ENCODE measurements at places on chromosomes 2 and 18.
A peak's percentile ranks its signal among the peaks of the same experiment; 100 is the strongest.

DNA sequence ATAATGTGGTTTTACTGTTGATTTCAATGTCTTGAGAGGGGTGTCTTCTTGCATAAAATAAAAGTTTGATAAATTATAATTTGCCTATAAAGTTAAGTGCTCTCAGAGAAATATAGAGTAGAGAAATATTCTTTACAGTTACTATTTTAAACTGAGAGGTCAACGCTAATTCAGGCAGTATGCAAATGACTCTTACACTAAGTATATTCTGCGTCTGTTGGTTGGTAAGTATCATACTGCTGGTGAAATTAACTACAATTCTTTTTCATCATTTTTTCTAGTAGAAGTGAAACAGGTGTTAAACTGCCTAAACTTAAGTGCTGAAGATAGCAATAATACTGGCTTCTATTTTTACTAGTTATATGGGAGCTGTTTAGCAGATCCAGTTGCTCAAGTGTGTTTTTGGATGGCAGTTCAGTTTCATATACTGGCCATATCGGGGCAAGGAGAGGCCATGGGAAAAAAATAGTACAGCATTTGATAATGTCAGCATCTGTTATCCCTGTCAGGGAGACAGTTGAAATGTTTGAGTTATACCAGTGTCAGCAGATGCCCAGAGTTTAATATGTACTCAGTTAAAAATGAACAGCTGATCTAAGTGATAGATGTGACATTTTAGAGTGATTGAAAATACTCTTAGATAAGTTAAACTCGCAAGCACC is 86.2 kb downstream of the MIB1 start:
- no peak for DNase-seq

DNA sequence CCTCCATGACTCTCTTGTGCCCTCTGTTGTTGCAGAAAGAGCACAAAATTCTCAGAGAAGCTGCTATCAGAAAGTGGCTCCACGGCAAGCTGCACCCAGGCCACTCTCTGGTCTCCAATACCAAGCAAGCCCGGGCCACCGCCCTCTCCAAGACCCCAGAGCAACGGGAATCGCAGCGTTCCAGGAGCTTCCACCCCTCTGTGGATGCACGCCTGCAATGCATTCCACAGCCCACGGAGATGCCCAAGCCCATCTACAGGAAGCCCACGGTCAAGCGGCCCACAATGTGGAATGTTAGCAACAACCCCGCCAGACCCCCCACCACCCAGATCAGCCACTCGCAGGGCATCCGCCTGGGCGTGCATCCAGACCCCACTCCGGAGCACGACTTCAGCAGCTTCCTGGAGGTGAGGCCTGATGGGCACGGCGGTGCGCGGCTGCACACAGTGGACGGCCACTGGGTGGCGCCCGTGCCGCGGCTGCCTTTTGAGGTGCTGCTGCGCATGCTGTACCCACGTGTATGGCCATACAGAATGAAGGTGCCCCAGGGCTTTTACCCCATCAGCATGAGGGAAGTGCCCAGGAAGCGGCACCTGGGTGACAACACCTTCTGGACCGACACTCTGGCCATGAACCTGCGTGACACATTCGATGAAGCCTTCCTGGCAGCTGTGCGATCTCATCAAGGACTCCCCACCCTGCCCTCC is 6.3 kb downstream of the ANKRD53 start:
- DNase-seq, result peak; percentile 91

DNA sequence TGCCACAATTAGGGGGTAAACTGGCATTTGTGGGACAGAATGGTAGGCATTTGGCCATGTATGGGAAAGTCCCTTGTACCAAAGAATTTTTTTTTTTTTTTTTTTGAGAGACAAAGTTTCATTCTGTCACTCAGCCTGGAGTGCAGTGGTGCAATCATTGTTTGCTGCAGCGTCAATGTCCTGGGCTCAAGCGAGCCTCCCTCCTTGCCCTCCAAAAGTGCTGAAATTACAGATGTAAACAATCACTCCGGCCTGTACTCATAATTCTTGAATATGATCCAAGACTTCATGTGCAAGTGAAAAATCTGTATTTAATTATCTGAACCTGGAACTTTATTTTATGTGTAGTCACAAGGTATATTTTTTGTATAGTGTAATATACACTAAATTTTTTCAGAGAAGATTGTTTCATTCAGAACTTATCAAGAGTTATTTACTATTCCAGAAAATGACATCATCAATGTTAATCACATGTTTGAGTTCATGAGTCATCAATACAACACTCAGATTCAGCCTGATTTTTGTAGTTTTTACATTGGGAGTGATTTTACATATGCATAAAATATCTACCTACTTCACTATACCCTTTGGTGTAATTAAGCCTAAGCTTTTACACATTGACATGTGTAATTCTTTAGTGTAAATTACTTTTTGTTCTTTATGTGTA is 138.7 kb upstream of the L3MBTL4 start:
- DNase-seq, result no peak

- DNase-seq, result no peak
These were observed 30.6 kb upstream of the CHN1 start for GRCh38 chr2:175035806-175036205.

DNA sequence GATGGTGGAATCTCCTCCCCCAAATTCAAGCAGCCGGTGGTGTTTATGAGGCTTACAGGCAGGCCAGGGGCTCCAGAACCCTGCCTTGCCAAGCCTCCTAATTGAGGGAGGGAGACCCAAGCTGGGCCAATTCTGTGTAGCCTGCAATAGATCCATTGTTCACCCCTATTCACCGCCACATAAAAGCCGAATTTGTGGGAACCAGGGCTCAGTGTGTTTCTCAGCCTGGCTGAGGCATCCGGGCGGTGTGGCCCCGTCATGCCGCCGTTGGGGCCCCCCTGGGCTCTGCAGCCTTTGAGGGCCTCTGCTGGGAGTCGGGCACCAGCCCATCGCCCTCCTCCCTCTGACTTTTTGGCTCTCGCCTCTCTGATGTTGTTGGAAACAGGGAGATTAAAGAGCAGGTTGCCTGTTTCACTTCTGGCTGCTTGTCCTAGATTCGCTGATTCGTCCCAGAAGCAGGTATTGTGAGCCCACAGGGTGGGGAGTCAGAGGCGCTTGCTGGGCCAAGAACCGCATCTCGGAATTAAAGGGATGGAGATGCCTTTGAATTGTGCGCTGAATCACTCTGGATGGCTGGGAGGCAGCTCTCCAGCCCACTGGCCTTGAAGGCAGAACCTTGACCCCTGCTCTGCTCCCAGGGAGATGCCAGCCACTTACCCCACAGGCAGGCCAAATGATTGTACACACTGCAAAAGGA is 14.7 kb upstream of the OTOS start:
- no peak for DNase-seq

DNA sequence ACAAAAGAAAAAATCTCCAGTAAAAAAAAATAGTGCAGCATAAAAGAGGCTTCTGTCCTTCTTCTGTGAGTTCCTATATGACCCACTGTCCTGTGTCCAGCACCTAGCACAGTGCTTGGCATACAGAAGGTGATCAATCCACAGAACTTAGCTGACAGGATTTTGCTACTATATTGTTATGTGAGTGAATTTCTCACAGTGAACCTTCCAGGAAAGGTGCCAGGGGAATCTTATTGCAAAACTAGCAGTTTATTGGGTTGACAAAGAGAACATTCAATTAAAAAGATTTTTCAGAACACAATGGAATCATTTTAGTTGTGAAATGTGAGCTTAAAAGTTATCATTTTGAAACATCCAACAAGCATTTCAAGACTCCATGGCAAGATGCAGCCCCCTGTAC is 12.4 kb upstream of the TRIB2 start:
- DNase-seq, result no peak

DNA sequence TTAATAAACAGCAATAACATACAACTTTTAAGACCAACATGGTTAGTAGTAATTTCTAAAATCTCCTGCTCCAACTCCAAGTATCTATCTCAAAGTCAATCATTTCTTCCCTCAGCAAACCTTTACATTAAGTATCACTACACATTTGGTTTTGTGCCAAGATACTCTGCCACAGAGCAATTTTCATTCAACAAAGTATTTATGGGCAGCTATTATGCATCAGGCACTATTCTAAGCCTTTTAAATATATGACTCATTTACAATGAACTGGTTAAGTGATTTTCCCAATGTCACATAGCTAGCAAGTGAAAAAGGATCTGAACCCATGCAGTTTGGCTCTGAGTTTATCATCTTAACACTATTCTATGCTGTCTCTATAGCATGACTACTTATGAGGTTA is 264.3 kb downstream of the NOL4 start:
- DNase-seq, result no peak

Measured in activated T-cell treated with anti-CD3 and anti-CD28 coated beads, Interleukin-2, amount 50 U/mL, for 48 hours (primary cell).